ENCODE measurements at places on chromosomes 13 and 19.

GRCh38 chr13:107458269-107458668, 757.1 kb downstream of the LIG4 start:
- DNase-seq, result no peak

GRCh38 chr19:13255041-13255718, 105.0 kb downstream of the IER2 start:
- DNase-seq, result no peak

GRCh38 chr19:18445262-18445948, 7.5 kb upstream of the ISYNA1 start:
- DNase-seq, result no peak

- no peak for DNase-seq
Observed at GRCh38 chr19:41457241-41457640, 14.3 kb downstream of the ERICH4 start.
